ENCODE measurements at places on chromosomes 13 and 19.

- peak; percentile 41 for DNase-seq
Measured at GRCh38 chr19:30682999-30683536, 310.9 kb downstream of the ZNF536 start.

GRCh38 chr19:17490411-17490810 lies 20.1 kb downstream of the SLC27A1 start:
- DNase-seq, result no peak

- peak; percentile 72 for DNase-seq
Measured at GRCh38 chr19:38031423-38031770, 124.4 kb downstream of the SIPA1L3 start.

- no peak for DNase-seq
Measured at GRCh38 chr13:48891586-48891985, 84.1 kb upstream of the FNDC3A start.

- no peak for DNase-seq
Measured at GRCh38 chr13:113856716-113857065, 7.2 kb downstream of the GAS6 start.

DNA sequence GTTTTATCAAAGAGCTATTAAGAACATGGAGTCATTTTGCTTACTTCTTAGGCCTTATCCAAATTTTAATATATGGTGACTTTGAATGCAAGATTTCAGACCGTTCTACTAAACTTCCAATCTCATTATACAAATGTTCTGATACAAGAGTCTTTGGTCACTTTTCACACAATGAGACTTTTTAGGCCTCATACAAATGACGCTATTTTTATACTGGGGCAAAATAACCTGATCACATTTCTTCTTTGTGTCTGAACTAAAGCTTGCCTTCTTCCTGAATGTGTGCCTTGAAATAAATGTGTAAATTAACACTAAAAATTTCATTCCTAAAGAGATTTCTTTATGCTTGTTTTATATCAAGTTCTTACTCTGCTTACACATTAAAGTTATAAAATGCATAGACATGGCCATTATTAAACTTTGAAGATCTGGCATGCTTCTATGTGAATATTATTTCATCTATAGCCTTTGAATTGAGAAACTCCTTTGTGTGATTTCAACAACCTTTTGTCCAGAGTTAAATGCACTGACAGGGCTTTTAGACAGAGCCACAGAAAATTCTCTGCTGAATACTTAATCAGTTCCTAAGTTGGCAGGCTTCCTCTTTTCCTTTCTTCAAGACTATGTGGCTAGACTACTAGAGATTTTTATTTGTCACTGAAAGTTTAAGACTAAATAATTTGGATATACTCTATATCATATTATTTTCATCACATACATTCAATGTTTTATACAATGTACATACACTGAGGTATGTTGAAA lies 86.1 kb downstream of the EDNRB start:
- no peak for DNase-seq

- DNase-seq, result no peak
Measured at GRCh38 chr19:2112516-2113320, 16.0 kb downstream of the IZUMO4 start.

DNA sequence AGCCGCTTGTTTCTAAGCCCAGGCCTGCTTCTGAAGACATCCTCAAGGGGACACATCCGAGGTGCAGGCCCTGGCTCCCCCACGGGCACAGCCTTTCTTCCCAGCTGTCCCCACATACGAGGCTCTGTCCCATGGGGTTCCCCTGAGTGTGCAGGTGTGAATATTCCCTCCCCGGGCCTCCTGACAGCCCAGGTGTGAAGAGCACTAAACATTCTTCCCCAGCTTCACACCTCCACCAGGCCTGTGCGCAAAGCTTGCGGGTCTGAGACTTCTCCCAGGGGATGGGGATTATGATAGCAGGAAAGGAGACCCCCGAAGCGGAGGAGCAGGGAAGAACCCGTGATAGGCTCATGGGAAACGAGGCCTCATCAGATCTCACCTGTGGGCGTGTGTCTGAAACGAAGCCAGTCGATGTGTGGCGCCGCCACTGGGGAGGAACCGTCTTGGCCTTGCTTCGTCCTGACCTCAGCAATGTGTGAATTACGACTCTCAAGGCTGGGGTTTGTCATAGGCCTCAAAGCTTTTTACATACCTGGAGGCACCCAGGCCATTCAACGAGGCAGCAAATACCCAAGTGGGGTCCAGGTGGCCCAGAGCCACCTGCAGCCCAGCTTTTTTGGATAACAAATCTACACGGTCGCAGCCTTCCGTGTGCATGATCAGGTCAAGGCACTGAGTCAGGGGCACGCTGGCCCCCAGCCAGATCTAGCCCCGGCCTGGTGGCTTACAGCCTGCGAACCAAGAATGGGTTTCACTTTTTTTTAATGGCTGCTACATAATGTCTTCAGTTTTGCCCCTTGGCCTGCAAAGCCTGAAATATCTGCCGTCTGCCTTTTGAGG lies 134.3 kb downstream of the STK24 start:
- DNase-seq, result no peak

GRCh38 chr13:112767506-112768471 lies 78.0 kb downstream of the ATP11A start:
- DNase-seq, result no peak
